ENCODE measurements at places on chromosomes 2 and 18.

DNA sequence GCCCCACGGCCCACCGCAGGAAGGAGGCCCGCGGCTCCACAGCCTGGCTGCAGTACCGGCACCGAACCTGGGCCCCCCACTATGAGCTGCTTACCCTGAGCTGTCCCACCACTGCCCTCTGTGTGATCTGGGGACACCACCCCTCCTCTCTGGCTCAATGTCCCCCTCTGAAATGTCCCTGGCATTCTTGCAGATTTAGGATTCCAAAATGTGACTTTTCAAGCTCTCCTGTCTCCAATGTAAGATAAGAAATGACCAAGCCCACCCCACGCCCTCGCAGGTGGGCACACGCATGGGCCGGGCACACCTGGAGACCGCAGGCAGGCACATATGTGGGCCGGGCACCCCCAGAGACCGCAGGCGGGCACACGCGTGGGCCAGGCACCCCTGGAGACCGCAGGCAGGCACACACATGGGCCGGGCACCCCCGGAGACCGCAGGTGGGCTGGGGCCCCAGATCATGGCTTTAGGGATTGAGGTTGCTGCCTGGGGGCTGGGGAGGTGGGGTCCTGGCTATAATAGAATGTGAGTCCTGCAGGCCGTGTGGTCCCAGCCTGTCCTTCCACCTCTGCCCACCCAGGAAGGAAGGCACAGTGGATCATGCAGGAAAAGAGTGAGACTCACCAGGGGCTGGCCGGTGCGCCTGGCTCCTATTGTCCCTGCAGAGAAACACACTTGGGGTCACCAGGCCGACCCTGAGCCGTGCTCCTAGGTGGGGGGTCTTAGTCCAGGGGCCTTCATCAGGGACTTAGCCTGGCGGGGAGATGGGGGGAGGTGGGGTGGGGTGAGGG is 7.2 kb downstream of the PDCD1 start:
- DNase-seq: no peak

DNA sequence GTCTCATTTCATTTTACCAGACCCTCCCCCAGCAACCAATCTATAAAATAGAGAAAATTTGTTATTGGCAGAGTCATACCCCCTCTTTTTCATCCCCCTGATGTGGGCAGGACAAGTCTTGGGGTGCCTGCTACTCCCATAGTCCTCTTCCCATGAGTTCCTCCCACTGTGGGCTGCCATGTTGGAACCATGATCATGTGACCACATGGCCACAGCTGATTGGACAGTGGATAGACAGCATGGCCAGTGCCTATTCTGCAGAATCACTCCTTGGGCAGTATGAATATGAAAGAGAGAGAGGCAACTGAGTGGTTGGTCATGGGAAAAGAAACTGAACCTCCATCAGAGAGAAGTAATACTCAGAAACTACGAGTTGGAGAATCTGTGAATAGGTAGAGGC is 84.9 kb downstream of the PDCL3 start:
- no peak for DNase-seq

- no peak for DNase-seq
Measured at GRCh38 chr2:71743995-71744675, 290.8 kb downstream of the DYSF start.

DNA sequence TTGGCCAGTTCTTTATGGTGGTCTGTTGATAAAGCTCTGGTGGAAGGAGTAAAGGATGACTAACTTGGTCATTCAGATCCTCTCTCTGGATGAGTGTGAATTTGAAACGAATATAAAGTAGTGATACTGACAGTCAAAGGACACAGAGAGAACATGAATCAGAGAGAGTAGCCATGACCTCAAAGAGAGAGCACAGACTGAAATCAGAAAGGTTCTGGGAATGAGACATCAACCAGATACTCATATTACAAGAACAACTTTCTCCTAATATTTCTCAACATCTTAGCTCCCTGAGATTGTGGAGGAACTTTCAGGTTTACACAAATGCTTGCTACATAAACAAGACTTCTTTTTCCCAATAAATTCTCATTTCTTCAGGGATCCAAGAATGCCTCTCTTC is 849.1 kb upstream of the CHAC2 start:
- no peak for DNase-seq

- no peak for DNase-seq
Measured at GRCh38 chr2:222522082-222522481, 97.7 kb downstream of the SGPP2 start.

DNA sequence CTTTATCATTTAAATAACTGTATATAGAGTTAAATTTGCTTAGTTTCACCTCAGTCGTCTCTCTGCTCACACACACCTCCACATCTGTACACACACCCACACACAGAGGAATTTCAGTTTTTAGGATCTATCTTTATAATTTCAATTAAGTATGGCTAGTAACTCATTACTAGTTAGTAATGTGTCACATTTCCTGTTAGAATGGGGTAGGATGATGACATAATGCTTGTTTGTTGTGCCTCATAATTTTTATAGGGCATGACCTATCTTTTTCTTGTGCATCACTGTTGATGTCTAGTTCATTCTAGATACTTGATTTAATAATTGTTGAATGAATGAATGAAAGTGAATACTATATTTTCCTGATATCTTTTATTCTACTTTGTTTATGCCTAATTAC is 108.6 kb downstream of the AGPS start:
- no peak for DNase-seq

DNA sequence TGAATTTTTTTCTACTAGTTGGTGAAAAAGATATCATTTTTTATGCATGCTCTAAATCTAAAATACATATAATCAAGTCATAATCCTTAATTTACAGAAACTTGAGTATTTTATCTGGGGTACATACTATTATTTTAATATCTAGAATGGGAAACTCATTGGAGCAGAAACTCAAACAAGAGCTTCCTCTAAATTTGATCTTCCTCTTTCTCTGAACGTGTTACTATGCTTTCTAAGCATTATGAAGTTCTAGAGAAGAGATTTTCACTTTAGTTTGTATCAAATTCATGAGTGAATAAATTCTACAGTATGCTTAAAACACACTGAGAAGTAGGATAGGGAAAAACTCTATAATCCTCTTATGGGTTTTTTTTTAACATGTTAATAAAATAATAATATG is 20.6 kb upstream of the SLC38A11 start:
- no peak for DNase-seq

- no peak for DNase-seq
Measured at GRCh38 chr2:219291910-219292490, 12.8 kb downstream of the DNAJB2 start.

DNA sequence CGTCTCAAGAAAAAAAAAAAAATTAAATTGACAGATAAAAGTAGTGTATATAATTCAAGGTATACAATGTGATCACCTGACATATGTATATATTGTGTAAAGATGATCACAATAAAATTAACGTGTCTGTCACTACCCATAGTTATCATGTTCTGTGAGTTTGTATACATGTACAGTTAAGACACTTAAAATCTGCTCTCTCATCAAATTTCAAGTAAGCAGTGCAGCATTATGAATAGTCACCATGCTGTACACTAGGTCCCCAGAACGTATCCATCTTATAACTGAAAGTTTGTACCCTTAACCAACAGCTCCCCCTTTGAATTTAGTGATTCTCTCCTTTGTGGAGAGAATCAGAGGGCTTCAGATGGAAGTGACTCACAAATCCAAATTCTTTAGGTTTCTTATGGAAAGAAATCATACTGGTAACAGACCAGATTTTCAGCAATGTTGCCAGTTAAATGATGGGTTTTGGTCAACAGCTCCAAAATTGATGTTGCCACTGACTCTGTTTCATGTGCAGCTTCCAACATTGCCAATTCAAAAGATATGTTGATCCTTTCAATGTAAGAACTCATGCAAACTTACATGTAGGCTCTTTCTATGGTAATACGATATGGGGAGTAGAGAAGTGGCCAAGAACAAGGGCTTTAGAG is 281.5 kb downstream of the AFF3 start:
- no peak for DNase-seq

GRCh38 chr2:64972876-64973275 is 16.3 kb upstream of the SLC1A4 start:
- no peak for DNase-seq

GRCh38 chr18:72833471-72833870 is 34.3 kb downstream of the NETO1 start:
- DNase-seq: no peak

- DNase-seq: no peak
Measured at GRCh38 chr2:209476367-209477208, 52.7 kb downstream of the MAP2 start.

DNA sequence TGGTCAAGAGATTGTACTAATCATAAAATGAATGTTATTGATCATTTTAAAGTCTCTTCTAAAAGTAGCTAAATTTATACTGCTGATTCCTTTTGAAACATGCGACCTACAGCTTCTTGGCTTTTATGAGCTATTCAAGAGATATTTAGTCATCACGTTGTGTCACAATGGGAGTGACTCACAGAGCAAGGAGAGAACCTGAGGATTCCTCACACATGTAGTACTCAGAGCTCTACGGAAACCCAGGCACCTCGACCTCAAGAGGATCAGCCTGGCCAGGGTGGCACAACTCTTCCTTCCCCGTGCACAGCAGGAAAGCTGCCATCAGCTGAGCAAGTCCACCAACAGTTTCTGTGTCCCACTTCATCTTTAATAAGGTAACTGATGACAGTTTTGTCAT is at the start of gene DHRS9:
Gene DHRS9 (plus strand): TSS at position 223 of the 400 bp plus-strand sequence. CDS start 12,019 bp downstream, outside the sequence.
- DNase-seq: no peak

DNA sequence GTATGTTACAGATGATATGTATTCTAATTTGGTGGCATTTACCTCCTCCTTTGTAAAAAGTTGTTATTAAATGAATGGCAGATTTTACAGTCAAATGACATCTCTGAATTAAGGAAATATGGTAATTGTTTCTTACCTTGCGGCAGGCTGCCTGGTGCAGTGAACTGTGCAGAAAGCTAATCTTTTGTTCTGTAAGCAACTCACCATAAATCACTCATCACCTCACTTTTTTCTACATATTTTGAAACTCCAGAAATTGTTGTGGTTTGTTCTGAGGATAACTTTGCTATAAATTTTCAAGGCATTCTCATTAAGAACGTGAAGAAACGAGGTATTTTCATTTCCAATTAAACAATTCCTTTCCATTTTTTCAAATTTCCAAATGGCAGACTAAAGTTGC is 52.7 kb downstream of the ST6GAL2 start:
- DNase-seq: no peak

DNA sequence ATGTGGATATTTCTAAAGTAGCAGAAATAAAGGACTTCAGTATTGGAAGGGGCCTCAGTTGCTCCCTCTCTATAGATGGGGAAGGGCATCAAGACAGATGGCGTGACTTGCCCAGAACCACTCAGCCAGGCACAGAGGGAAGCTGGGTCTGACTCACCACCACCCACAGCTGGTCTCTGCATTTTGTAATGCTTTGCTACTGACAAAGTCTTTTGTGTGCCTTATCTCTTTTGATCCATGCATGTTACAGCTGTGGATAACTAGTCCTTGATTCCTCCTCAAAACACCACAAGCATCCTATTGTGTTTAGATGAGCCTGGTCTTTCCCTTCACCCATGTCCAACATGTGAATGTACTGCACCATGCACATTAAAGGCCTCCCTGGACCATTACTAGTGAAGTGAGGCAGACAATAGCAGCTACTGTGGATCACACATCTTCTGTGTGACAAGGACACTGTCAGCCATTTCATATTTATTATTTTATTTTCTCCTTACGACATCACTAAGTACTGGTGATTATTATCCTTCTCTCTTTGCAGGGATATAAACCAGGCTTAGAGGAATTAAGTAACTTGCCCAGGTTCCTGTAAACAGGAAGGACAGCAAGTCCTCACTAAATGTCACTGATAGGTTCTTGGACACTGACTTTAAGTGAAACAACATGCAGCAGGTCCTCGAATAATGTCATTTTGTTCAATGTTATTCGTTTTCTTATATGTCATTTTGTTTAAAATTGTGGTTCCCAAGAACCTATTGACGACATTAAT is 29.6 kb upstream of the IL37 start:
- no peak for DNase-seq

- DNase-seq: no peak
Measured at GRCh38 chr2:181839811-181840210, 51.7 kb upstream of the ITPRID2 start.

- no peak for DNase-seq
Measured at GRCh38 chr2:194004590-194005206, 1652.3 kb upstream of the SLC39A10 start.

- DNase-seq: no peak
Measured at GRCh38 chr2:96969321-96969720, 17.1 kb downstream of the FAM178B start.

GRCh38 chr2:102367331-102367971 is 11.9 kb downstream of the IL18R1 start:
- no peak for DNase-seq

DNA sequence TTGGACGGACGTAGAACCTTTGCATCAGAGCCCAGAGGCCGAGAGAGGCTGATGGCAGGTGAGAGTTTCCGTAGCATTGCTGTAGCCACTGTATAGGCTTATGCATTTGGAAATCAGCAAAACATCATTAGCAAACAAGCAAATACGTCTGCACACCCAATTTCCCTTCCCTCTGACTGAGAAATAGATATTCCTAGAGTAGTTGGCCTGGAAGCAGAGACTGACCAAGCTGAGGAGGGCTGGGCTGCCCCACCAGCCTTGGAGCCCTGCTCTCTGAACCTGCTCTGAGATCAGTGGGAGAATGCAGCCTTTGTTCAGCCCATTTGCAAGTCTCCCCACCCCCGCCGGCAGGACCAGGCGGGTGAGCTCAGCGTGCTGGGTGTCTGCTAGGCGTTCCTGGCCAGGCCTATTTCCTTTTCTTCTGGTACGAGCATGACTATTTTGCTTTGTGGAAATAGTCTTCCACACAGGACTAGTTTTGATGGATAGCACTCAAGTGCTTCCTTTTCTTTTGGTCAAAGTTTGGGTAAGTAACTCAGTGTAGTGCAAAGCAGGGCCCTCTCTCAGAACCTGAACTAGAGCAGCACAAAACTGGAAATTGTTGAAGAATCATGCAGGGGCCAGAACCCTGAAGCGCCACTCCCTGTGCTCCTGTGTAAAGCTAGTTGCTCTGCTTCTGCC is 21.9 kb upstream of the RNF149 start:
- DNase-seq: no peak

- DNase-seq: no peak
Measured at GRCh38 chr2:118992740-118993391, 50.9 kb downstream of the MARCO start.

GRCh38 chr2:120793682-120794403 is 58.2 kb downstream of the GLI2 start:
- no peak for DNase-seq

GRCh38 chr2:167855211-167855610 is 392.2 kb downstream of the STK39 start:
- DNase-seq: no peak

Measured in D721Med (cell line).